ENCODE measurements at places on chromosomes 7 and 10.
A peak's percentile ranks its signal among the peaks of the same experiment; 100 is the strongest.

DNA sequence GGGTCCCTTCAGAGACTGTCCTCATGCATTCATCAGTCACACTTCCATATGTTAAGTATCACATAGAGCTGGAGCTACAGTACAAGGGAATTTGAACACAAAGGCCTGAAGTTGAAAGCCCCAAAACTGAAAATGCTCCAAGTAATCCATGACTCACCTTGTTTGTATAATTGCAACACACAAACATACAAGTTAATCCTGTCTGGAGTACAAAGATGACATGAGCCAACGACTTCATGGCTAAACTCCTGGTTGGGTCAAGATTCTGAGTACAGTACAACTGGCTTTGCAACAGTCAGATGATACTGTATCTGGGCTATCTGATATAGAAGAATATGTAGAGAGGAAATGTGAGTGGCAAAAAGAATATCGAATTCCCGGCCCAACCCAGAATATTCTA lies 73.1 kb upstream of the AASS start:
- DNase-seq: no peak

- DNase-seq: no peak
Measured at GRCh38 chr10:6850452-6850851, 270.4 kb upstream of the PRKCQ start.

GRCh38 chr10:311901-312665 lies 176.8 kb downstream of the ZMYND11 start:
- DNase-seq: no peak

DNA sequence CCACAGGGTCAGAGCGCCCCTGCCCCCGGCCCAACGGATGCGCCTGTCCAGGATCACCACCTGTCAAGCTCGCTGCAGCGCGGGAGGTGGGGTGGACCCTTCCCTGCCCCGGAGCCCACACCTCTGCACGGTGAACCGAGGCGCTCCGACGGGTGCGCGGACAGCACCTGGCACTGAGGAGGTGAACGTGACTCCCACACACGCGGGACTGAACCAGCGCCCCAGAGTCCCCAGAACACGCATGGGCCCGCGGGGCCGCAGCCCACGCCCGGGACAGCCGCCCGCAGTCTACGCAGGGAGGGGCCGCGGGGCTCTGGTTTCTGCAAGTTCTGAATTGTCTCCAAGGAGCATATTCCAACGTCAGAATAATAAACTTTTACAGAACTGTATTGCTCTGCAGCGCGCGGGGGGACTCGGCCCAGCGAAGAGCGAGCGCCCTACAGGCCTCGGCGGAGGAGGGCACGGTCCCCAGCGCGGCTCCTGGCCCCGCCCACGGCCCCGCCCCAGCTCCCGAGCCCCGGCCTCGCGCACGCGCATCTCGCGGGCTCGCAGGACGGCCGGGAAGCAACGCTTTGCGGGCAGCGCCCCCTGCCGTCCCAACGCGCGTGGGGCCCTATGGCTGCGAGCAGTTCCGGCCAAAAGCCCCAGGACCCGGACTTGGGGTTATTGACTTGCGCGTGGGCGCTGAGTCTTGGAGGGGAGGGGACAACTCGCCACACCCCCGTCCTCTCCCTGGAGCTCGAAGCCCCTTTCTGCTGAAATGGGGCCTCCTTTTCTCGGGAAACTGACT lies 29.7 kb downstream of the OAT start:
- DNase-seq: peak; percentile 81

DNA sequence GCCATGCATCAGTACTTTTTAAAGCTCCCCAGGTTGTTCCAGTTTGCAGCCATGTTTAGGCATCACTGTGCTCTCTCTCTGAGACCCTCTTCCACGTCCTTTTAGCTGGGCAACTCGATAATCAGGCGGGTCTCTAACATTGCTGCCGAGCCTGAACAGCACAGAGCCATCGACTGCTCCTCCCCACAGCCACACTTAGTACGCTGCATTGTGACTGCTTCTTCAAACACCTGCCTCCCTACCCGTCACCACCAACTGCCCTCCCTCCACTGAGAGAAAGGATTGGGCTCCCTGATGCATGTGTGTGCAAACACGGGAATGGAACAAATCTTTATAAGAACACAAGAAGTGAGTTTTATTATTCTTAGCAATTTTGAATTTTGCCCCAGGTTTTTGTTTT lies 11.4 kb upstream of the TACR2 start:
- no peak for DNase-seq

DNA sequence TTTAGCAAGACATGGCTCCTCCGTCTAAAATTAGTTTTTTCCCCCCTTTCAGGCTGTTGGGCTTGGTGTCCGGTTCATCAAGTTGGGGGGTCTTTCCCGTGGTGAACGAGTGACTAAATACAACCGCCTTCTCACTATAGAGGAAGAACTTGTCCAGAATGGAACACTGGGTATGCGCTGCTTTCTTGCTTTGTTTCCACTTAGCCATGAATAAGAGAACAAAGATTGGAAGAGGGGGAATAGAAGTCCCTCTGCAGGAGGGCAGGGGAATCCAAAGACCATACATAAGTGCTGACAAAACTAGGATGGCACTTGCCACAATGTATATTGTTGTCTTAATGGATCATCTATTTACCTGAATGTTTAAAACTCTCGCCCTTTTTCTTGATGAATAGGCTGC lies 30.5 kb downstream of the ENO4 start:
- DNase-seq: no peak

DNA sequence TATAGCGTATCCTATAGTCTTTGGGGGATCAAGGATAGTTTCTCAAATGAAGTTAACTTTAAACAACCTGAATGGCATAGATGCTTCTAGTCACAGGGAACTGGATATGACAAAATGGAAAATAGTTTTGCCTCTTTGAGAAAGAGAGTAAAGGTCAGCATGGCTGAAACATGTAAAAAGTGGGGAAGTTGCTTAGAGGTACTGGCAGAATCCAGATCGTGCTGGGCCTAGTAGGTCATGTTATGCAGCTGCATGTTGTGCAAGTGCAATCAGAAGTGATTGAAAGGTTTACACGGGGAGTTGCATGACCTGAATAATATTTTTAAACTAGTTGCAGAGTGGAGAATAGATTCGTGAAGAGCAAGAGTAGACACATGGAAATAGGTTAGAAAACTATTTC lies 201.1 kb upstream of the HDAC9 start:
- no peak for DNase-seq

GRCh38 chr10:49311555-49312236 lies 12.7 kb downstream of the C10orf71 start:
- no peak for DNase-seq

GRCh38 chr7:117901089-117901797 lies 28.0 kb upstream of the CTTNBP2 start:
- no peak for DNase-seq

DNA sequence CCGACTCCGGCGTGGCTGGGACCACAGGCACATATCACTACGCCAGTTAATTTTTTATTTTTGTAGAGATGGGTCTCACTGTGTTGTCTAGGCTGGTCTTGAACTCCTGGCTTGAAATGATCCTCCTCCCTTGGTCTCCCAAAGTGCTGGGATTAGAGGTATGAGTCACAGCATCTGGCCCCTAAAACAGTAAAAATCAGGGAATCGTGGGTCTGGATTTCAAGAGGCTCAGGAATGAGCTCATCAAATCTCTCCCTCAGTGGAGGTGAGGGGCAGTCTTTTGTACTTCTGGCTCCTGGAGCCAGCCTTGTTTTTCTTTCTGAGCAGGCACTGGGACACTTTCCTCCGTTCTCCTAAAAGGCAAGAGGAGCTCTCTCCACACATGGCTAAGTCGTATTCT lies 32.1 kb upstream of the RHEB start:
- no peak for DNase-seq

- DNase-seq: no peak
Measured at GRCh38 chr10:114871379-114871778, 49.8 kb downstream of the FHIP2A start.

DNA sequence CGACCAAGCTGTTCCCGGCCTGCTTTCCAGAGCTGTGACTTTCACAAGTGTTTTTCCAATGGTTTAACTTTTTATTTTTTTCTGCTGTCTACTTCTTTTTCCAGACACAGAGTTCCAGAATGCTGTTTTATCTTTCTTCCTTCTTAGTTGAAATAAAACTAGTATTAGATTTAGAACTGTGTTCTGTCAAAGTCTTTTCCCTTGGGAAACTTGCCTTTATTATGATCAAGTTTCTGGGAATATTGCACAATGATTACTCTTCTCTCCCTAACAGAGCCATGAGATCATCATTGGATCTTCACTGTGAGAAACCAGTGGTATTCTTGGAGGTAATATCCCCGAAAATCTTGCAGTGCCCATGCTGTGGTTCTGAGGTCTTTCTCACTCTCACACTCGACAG lies 104.9 kb upstream of the KCND2 start:
- DNase-seq: no peak

DNA sequence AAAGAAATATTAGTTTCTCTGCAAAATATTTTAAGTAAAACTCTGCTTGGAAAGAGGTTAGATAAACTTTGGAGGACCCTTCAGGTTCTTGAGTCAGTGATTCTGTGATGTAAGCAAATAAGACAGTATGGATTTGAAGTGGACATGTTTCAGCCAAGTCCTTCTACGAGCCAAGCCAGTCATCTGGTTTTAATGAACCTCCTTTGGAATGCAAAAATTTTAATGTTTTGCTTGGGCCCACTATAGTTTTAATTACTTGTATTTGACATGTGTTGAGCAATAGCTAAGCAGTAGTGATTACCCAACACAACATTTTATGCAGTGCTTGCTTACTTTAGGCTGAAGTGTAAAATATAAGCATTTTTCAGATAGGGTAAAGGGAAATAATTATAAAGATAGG lies 296.3 kb upstream of the SEMA3D start:
- DNase-seq: no peak

DNA sequence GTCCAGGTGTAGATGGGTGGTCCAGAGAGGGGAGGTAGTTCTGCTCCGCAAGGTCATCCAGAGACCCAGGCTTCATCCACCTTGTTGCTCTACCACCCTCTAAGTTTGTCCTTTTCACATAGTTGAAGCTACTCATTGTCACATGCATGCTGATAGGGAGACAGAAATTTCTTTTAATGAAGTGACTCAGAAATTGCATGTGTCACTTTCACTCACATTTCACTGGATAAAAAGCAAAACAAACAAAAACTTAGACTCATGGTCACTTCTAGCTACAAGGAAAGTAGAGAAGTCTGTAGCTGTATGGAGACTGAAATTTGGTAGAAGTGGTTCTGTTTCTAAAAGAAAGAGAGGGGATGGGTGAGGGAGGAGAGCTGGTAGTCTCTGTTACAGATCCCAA lies 161.9 kb downstream of the SORCS3 start:
- no peak for DNase-seq

- no peak for DNase-seq
Measured at GRCh38 chr7:9516662-9517061, 1083.3 kb downstream of the NXPH1 start.
